ENCODE measurements at places on chromosomes 7 and 10.

- DNase-seq: no peak
These were observed 54.2 kb downstream of the METTL2B start for GRCh38 chr7:128530855-128531104.

DNA sequence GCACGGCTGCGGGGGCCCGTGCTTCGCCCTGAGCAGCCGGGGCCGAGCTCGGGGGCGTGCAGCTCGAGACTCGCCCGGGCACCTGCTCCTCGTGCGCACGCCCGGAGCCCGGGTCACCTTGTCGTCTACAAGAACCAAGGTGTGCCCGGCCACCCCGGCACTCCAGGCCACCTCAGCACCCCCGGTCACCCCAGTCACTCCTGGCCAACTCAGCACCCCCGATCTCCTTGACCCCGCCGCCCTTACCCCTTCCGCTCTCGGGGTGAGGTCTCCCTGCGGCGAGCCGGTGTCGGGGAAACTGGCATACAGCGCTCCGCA is 268 bp upstream of the IGFBP3 start:
- DNase-seq: no peak

- no peak for DNase-seq
These were observed 65.2 kb downstream of the ADAM22 start for GRCh38 chr7:87999261-87999660.

DNA sequence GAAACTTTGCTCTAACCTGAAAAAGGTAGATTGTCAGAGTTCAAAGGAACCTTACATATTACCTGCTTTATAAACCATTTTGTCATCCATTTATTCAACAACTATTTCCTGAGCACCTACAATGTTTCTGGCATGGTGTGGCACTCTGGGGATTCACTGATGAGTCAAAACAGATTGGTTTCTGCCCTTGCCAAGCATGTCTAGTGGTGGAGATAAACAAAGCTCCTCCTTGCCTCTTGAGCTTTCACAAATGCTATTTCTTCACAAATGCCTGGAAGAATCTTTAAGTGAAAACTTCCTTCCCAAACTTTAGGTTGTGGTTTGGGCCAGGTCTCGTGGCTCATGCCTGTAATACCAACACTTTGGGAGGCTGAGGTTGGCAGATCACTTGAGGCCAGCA is 85.1 kb upstream of the RELN start:
- DNase-seq: no peak

GRCh38 chr7:1973321-1974251 is 259.2 kb downstream of the MAD1L1 start:
- no peak for DNase-seq

GRCh38 chr10:10821926-10822325 is 195.7 kb upstream of the CELF2 start:
- no peak for DNase-seq

GRCh38 chr10:3419719-3420495 is 247.3 kb upstream of the PITRM1 start:
- DNase-seq: no peak

- DNase-seq: no peak
These were observed 194.8 kb downstream of the FANK1 start for GRCh38 chr10:126090911-126091728.

GRCh38 chr7:30975256-30975899 is 11.6 kb downstream of the GHRHR start:
- DNase-seq: no peak

DNA sequence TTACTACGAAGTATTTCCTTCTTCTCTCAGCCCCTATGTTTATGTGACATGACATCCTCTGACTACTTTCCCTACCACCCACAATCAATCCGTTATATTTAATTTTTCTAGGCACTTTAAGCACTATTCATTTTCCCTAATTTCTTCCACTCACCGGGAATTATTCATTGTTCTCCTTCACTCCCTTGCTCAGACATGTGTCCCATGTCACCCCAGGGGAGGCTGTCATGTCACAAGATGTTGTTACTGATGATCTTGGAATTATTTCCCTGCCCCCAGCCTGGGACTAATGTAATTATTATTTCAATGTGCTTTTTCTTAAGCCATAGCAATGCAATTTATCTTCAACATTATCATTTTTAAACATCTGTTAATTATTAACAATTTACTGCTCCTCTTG is 317.2 kb downstream of the PHF14 start:
- DNase-seq: no peak

DNA sequence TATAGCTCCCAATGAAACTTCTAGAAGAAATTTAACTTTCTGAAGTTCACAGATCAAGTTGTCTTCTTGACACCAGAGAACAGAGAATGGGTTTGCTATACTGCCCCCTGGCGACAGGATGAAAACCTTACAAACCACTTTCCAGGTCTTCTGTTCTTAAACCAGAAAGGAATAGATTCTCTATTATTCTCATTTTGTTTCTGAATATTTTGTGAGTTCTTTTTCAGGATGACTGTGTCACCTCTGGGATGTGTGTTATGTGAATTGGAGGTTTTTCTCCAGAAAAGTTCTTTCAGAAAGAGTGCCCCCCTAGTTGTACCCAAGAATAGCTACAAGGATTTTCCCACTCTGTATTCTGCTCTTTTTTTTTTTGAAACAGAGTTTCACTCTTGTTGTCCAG is 6.3 kb downstream of the IFT22 start:
- peak; percentile 41 for DNase-seq

GRCh38 chr7:28180364-28181147 is at the start of gene JAZF1:
Gene JAZF1, minus strand, starts transcription at chr7:28180795.
- DNase-seq: peak; percentile 35

DNA sequence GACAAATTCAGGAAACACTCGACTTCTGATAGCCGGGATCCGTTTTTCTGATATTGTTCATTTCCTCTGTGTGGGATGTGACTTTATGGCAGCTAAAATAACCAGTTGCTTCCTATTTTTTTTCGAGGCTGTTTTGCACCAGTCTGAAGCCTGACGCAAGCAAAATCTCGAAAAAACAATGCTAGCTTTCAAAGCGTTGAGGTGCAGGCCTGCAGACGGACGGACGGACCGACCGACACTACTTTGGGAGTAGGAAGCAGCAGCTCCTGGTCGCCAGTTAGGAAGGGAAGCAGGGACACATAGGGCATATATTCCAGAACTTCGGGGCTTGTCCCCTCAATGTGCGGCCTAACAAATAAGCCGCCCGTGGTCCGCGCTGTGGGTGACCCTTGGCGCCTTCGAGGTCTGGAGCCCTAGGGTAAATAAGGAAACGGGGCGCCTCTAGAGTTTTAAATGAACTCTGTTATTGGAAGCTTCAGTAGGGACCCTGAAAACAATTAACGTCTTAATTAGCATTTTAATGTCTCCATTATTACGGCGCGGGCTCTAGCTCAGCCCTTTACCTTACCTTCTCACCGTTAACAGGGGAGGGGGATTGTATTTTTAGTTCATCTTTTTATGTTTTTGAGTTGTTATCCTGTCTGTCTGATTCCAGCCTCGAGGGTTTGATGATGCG is 1.3 kb downstream of the HHEX start:
- no peak for DNase-seq

- DNase-seq: no peak
These were observed 9.9 kb downstream of the ANTXRL start for GRCh38 chr10:46296641-46297141.

GRCh38 chr7:108360058-108360800 is 96.0 kb downstream of the NRCAM start:
- DNase-seq: no peak

- no peak for DNase-seq
These were observed 126.4 kb upstream of the LRRTM3 start for GRCh38 chr10:66799474-66799873.

DNA sequence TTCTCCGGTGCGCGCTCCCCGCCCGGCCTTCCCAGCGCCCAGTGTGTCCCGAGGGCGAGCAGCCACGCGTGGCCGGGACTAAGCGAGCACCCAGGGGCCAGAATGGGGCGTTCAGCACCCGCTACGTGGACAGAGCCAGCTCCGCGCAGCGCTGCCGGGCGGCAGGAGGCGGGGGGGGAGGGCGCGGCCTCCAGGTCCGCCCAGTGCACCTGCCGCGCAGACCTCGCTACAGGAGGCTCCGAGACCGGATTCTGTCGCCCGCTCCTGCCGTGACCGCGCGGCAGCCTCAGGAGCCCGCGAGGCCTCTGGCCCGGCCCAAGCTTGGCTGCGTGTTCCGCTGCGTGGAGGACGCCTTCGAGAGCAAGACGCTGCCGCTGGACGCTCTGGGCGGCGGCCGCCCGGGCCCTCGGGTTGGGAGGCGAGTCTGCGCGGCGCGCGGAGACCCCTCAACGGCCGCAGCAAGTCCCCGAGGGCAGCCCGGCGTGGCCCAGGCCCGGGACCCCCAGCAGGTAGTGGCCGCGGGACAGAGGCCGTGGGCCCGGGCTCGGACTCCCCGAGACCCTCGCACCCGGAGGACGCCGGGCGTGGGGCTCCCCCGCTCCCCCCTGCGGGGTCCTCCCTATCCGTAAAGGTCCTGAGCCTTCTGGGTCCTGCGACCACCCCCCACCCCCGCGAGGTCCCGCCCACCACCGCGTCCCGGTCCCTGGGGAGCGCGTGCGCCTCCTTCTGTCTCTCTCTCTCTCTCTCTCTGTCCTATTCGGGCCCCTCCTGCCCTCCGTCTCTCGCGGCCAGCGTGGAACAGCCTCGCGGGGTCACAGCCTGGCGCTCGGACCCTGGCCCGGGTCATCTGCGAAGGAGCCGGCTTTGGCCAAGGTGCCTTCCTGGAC is 904 bp upstream of the DPYSL4 start:
- peak; percentile 48 for DNase-seq

DNA sequence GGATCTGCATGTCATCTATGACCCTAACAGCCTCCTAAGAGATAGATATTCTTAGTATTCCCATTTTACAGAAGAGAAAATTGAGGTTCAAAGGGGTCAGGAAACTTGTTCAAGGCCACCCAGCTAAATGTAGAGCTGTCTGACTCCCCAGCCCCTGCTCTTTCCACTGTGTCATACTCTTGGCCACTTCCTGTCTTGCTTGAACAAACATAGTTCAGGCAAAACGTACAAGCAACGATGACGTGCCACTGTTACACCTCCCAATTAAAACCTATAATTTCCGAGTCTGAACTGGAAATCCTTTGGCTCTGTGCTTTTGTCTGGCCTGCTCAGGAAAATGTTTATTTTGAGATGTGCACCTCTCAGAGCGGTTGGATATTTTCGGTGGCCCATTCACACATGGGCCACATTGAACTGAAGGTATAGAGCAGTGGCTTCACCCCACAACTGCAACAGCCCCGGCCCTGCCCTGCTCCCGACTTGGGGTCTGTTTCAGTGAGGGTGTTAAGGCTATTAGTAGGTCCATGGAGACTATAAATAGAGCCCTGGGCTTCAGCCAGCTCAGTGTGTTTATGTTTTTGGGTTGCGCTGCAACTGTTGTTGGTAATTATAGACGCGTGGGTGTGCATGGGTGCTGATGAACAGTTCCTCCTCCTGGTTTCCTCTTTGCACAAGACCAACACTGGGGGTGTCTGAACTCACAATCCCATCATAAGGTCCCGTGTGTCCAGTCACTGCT is 172.3 kb upstream of the ADO start:
- peak; percentile 30 for DNase-seq

- DNase-seq: no peak
These were observed 266.6 kb downstream of the POLR1F start for GRCh38 chr7:19442016-19442785.

DNA sequence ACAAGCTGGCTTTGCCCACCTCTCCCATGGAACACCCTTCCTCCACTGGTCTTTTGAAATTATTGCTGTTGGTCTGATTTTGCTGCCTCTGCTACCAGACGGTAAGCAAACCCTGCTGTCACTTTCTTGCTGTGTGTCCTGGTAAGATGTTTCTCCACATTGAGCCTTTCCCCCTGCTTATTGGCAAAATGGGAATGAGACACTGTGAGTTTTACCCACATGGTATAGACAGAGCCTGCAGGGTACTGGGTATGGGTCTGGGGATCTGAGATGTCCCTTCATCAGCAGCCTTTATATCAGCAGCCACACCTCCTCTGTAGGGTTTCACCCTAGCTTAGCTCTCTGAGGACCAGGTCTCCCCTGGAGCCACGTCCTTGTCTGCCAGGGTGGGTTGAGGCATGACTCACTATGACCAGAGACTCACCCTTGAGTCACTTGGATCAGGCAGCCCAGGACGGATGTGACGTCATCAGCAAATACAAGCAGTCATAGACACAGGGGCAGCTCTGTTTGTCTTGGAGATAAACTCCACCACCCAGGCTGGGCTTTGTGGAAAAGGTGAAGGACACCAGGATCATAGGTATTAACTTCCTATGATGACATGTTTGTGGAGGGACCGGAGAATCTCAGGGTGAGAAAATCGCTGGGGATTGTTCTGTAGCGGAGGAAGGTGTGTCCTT is 17.9 kb upstream of the BAIAP2L1 start:
- no peak for DNase-seq
